ENCODE measurements at places on chromosomes 7 and 10.

GRCh38 chr10:84531396-84531795 is 203.0 kb downstream of the CCSER2 start:
- DNase-seq: no peak

DNA sequence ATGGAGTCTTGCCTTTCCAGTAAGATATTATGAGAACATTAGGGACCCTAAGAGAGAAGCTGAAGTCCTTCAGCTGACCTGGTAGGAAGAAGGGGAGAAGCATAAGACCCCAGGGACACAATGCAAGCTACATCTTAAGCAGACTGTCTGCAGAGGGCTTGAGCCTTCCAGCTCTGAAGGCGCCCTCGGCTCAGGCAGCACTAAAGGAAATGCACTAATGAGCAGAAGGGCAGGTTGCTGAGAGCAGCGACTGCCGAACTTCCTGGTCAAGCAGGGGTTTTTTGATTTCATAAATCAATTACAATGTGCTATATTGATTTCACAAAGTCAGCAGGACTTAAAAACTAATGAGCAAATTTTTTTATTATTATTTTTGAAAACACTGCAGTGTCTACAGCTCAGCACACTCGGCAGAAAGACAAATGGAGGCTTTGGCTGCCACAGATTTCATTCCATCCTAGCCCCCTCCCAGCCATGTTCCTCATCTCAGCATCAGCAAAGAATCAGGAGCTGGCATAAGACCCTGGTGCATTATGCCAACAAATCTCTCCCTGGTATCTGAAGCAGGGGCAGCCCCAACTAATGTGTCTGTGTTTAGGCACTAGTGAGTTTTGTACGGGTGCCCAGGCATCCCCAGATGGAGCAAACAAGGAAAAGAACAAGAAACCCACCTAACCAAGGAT is 57.1 kb downstream of the LRRTM3 start:
- no peak for DNase-seq

DNA sequence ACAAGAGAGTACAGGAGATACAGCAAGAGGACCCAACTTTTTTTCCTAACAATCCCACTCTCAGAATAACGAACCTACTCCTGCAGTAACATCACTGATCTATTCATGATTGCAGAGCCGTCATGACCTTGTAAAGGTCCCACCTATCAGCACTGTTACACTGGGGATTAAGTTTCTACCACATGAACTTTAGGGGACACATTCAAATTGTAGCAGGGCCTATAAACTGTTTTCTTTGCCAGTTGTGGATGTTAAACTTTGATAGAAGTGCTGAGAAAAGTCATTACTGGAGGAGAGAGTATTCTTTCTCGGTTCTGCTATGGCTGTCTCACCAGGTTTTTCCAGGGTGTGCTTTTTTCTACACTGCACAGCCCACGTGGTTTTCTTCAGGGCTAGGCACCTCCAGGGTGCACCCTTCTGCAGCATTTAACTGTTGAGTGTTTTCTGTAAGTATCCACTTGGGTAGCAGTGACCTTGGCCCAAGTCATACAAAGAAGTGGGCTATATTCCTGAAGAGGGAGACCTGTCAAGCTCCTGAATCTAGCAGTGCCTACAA is 131.6 kb upstream of the AHR start:
- DNase-seq: no peak

DNA sequence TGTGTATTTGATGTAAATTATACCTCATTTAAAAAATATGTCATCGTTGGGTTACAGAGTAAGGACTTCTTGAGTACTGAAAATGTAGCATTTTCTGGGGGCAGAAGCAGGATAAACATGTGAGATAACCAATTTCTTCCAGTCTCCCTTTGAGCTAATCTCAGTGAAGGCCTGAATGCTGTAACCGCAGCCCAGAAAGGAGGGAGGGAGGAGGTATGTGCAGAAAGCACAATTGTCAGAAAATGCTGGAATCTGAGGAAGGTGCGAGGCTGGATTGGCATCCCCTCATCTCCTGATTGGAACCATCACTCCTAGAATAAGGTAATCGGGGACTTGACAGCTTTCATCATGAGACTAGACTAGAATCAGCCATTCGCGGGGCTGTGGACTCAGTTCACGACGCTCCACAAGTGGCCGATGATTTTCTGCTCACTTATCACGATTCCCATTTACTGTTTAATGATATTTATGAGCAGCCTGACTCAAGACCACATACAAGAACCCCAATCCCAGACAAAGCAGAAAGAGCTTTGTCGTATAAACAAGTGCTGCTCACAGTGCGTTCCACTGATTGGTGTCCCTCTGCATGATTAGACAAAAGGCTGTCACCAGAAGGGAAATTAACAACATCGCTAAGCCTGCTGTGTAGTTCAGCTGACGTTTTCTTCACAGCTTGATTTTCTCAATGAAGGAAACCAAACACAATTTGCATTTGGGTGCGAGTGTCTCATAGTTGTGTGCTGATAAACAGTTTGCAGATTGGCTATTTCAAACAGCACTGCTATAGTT is 93.2 kb downstream of the SVIL start:
- no peak for DNase-seq

DNA sequence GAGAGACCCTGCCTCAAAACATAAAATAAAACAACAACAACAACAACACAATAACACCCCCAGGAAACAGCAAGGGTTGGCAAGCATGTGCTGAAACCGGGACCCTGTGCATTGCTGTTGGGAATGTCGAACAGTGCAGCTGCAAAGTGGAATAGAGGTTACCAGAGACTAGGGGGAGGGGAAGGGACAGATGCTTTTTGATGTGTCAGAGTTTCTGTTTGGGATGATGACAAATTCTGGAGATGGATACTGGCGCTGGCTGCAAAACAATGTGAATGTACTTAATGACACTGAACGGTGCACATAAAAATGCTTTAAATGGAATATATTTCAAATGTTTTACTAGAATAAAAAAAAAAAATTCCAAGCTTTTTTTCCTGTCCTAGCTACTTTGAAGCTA is 241.8 kb downstream of the TEX36 start:
- no peak for DNase-seq

DNA sequence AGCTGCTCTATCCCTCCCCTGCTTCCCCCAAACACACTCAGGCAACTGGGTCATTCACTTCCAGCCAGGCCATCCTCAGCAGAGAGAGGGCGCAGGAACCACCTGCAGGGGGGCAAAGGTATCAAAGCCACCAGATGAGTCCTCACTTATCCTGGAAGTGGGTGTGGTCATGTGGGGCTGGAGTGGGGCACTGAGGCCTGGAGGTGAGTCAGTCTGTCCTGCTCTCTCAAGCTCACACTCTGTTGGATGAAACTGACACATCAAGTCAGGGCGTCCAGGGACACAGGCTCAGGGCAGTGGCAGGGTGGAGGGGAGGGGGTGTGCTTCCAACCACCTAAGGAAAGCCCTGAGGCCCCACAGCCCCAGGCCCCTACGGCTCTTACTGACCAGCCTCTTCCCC is 8.0 kb upstream of the ELFN1 start:
- no peak for DNase-seq

- no peak for DNase-seq
Measured at GRCh38 chr7:140455743-140456142, 23.6 kb downstream of the MKRN1 start.

GRCh38 chr7:39810204-39810642 is 139.8 kb upstream of the CDK13 start:
- no peak for DNase-seq

DNA sequence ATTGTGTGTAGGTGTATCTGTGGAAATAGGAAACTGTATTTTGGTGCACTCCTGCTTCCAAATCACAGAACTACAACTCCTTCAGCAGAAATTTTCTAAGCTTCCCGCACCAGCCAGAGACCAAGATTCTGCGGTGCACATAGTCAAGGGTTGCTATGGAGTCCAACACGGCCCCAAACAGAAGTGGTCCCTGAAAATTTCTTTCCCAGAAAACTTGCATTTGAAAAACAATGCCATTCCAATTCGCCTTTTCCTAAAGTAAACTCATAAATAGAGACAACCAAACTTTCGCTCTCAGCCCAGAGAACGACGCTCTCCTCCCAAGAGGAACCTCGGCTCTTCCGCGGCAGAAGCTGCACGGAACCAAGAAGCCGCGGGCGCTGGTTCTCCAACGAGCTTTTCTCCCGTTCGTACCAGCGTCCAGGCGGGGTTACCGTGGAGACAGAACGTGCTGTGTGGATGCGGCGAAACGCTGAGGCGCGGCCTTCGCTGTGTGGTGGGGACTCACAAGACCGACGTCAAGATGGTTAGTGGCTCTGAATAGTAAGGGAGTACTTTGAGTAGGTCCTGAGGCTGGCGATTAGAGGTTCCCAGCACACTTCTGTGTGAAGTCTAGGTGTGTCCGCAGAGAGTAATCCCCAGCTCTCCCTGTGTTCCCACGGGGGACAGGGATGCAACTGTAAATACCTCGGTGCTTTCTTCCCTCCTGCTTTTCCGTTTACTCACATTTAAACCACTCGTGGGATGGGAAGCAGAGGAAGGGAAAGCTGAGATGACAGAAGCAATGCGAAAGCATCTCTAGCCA is 24.0 kb upstream of the ZC3HAV1 start:
- DNase-seq: peak; percentile 70

GRCh38 chr7:155490697-155491628 is 33.0 kb downstream of the EN2 start:
- DNase-seq: peak; percentile 68

DNA sequence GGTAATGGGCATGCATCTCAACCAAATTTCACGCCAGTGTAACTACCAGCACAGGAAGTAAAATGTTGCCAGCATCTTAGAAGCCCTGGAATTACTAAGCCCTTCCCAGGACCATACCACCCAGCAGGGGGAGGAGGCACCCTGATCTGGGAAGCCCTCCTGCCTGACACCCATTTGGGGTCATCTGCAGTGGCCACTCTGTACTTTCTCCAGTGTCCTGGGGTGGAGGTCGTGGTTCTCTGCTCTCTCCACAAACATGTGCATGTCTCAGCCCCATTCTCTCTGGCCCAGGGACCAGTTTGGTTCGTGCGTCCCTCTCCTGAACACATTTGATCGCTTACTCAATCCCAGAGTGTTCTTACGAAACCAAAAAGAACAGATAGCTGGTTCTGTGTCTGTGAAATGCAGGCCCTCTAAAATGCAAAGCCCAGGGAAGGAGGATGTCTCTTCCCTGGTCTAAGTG is 9.4 kb upstream of the LRRC27 start:
- no peak for DNase-seq

- DNase-seq: no peak
Measured at GRCh38 chr7:114922026-114922651, at the start of gene MDFIC. Gene MDFIC, plus strand, starts transcription at chr7:114922094. Its CDS starts 940 bp downstream, at chr7:114923034.

- no peak for DNase-seq
Measured at GRCh38 chr7:95772771-95773581, 622 bp downstream of the DYNC1I1 start.

DNA sequence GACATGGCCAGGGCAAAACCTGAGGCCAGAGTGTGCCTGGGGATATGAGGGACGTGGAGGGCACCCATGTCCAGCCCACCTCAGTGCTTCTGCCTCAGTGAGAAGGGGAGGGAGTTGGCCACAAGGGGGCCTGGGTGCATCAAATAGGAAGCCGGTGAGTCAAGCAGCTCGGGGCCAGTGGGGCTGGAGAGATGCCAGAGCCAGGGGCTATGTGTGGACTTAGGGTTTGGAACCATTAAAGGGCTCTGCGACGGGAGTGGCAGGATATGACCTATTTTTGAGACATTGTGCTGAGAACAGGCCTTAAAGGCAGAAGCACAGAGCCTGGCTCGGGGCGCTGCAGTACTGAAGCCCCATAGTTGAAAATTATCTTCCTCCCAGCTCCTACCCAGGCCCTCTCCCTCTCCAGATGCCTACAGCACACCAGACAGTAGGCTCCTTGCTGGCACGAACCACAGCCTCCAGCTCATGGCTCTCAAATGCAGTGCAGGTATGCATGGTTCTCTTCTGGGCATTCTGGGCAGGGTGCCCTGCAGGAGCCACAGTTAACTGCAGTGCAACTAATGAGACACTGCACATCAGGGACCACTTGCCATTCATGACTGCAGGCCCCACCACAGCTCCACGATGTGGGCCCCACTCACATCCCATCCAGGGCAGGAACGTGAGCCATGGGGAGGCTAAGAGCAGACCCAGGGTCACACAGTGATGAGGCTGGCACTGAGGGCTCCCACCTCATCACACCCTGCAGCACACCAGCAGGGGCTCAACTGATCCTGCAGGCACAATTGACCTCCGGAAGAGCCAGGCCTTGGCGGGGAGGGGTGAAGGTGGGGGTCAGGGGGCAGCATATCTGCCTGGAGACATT is 7.2 kb upstream of the PGAM2 start:
- DNase-seq: no peak

GRCh38 chr7:155807789-155808548 is 4.3 kb downstream of the SHH start:
- no peak for DNase-seq

- DNase-seq: peak; percentile 75
Measured at GRCh38 chr7:74587435-74588126, 69.9 kb upstream of the GTF2I start.

- no peak for DNase-seq
Measured at GRCh38 chr7:159019111-159019510, 125.6 kb downstream of the VIPR2 start.

- DNase-seq: no peak
Measured at GRCh38 chr10:4333459-4333894, 492.5 kb upstream of the AKR1E2 start.

DNA sequence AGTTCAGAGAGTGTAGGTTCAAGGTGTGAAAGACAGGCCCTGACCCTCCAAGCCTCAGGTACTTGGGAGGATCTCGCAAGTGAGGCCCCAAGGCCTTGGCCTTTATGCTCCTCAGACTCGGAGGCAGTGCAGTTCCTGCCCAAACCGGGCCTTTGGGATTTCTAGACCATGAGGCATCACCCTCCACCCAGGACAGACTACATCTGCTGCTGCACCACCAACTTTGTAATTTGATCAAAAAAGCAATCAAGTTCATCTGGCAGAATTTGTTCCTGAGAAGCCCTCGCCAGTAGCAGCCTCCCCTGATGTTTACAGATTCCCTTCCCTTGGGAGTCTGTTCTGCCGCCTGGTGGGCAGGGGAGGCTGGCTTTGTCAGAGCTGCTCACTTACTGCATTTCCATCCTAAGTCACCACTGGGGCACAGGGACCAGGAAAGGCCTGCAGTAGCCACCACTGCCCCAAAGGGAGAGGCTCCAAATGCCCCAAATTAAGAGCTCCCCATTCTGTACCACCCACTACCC is 2.1 kb downstream of the CAMK2G start:
- no peak for DNase-seq

DNA sequence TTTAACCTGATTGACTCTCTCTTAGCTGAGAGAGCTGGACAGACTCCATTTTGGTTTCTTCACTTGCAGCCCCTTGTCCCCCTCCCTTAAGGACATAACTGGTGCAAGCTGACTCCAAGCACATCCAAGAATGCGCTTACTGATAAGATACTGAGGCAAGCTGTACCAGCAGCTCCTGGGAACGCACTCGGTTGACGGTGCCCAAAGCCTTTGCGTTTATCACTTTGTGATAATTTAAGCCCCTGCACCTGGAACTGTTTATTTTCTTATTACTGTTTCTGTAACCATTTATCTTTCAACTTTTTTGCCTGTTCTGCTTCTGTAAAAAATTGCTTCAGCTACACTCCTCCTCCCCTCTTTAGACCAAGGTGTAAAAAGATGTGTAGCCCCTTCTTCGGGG is 8.5 kb downstream of the AKR1B15 start:
- no peak for DNase-seq
